Dermis microvascular lymphatic vessel endothelial cell (primary cell): ENCODE measurements at places on chromosomes 7 and 10. TPM values are rescaled to one million over a fixed set of nuclear protein-coding genes. Genes with fewer than 3 reads are reported as not detected.
A peak's percentile ranks its signal among the peaks of the same experiment; 100 is the strongest.

GRCh38 chr7:157490465-157490912, 153.7 kb downstream of the DNAJB6 start:
- DNase-seq, result no peak

- no peak for DNase-seq
Measured at GRCh38 chr10:116833986-116834985, 15.0 kb upstream of the ENO4 start.

GRCh38 chr10:75480374-75480773, 49.0 kb downstream of the LRMDA start:
- no peak for DNase-seq

DNA sequence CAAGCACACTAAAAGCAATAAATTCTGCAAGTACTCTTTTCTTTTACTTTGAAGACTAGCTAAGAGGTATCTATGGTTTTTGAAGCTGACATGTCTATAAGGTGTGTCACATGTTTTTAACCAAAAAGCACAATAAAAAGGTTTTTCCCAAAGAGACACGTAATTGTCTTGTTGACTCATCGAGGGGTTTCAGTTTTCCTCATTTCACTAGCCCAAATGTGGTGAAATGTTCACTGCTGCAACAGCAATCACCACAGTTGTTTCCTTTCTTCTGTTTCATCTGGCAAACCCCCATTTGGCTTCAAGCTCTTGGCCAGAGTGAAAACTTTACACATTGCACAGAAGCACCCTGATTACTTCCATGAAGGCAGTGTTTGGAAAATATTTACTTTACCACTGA, 3.8 kb upstream of the HOXA4 start:
- peak; percentile 87 for DNase-seq

GRCh38 chr7:53383131-53383530, 347.7 kb downstream of the POM121L12 start:
- no peak for DNase-seq

The BTRC gene
- total RNA-seq, result 8.2 and 8.7 TPM in 2 replicates
